ENCODE measurements at places on chromosomes 4 and X.
A peak's percentile ranks its signal among the peaks of the same experiment; 100 is the strongest.

- no peak for DNase-seq
Observed at GRCh38 chr4:78569306-78569821, 17.8 kb downstream of the ANXA3 start.

DNA sequence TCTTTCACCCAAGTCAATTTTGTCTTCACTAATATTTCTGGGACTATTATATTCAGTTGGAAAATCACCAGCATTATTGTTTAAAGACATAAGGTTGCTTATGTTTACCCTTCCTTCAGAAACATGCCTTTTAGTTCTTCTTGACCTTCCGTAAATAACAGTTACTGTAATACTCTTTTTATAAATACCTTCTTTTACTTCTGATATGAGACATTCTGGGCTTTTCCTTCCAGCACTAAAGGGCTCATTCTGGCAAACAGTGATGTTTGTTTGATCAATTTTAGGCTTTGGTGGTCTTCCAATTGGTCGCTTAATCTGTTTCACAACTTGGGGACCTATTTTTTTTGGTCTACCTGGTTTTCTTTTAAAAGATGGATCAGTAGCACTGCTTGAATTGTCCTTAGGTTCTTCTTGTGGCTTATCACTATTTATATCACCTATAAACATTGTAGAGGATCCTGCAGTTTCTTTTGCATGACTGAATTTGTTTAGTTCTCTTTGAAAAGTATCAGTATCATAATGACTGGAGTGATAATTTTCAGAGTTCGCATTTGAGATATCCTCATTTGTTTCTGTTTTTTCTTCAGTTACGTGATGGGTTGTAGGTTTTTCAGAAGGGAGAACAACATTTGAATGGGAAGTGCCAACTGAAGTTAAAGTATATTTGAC, 64.8 kb downstream of the NCAPG start:
- DNase-seq, result no peak

DNA sequence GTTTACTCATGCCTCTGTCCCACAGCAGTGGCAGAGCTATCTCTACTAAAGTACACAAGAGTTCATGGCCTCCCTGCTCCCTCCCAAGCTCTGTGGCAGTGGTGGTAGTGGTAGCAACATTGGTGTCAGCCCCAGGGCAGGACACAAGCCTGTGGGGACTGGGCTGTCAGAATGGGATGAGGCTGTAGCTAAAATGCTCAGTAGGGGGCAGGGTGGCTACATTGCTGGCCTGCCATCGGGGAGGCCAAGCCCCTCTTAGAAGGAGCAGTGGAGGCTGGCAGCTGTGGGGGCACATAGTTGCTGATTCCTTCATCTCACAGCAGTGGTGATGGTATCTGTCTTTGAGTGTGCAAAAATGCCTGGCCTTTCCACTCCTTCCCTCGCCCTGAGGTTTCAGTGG, 461.7 kb downstream of the PCDH18 start:
- no peak for DNase-seq

DNA sequence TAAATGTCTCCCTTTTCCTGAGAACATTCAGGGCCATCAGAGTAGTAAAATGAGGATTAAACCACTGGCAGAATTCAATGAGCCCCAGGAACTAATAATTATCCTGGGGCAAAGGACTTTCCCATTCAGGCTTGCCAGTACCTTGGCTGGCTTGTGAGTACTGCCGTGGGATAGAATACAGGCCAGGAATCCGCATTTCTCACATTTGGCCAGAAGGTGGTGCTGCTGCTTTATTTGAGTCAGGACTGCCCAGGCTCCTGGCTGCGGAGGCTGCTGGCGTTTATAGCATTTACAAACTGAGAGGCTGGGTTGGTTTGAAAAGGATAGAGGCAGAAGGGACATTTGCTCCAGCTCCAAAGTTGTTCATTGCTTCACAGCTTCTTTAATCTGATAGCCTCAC, 91.4 kb downstream of the RTL9 start:
- peak; percentile 0 for DNase-seq

DNA sequence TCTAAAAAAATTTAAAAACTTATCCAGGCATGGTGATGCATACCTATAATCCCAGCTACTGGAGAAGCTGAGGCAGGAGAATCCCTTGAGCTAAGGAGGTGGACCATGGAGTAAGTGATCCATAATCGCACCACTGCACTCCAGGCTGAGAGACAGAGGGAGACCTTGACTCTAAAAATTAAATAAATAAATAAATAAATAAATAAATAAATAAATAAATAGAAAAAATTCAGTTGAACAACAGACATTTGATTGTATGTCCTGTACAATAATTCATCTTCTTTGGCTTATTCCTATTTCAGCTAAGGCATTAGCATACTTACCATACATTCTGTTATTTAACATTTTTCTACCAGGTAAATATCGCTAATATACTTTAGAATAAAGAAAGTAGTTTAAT, 726.1 kb upstream of the GALNTL6 start:
- no peak for DNase-seq

DNA sequence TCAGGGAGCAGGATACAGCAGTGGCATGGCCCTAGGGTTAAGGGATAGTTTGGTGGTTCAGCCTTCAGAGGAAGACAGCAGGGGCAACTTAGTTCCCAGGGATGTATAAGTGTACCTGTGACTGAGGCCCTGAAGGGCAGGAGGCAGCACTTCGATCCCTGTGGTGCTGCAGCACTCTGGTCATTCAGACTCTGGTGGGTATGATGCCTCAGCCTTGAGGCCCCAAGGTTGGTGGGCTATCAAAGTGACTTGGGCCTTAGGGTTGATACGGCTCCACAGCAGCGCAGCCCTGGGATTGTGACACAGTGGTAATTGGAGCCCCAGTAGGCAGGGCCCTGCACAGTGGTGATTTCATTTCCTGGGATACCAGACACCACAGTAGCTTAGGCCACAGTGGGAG, 1703.1 kb downstream of the PCDH7 start:
- no peak for DNase-seq

DNA sequence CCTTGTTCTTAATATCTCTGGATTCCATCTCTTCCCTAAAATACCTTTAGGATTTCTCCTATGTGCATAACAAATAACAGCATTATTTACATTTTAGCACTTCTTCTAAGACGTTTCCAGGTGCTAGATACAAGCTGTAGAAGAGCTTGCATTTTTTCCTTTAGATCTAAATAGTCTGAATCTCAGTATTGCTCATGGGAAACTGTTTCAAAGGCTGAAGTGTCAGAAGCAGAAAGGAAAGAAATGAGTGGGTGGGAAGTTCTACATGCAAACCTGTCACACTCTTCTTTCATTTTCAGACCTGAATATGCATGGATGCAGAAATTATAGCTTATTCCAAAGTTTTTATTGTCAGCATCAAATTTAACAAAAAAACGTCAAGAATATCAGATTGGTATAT, 41.8 kb downstream of the FGF13 start:
- no peak for DNase-seq

DNA sequence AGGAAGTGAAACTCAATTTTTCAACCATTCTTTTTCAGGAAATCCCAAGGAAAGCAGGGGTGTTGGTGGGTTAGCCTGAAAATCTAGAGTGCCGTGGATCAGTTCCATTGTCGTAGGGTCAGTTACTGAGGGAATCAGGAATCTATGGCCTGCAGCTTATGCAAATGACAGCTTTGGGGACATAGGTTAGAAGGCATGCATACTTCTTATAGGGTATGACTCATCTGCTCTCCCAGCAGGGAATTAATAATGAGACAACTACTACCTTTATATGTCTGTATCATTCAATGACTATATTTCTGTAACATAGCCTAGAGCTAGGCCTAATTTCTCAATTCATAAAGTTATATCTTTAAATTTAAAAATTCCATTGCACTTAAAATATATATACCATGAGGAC, 36.6 kb downstream of the ZNF41 start:
- DNase-seq, result no peak

DNA sequence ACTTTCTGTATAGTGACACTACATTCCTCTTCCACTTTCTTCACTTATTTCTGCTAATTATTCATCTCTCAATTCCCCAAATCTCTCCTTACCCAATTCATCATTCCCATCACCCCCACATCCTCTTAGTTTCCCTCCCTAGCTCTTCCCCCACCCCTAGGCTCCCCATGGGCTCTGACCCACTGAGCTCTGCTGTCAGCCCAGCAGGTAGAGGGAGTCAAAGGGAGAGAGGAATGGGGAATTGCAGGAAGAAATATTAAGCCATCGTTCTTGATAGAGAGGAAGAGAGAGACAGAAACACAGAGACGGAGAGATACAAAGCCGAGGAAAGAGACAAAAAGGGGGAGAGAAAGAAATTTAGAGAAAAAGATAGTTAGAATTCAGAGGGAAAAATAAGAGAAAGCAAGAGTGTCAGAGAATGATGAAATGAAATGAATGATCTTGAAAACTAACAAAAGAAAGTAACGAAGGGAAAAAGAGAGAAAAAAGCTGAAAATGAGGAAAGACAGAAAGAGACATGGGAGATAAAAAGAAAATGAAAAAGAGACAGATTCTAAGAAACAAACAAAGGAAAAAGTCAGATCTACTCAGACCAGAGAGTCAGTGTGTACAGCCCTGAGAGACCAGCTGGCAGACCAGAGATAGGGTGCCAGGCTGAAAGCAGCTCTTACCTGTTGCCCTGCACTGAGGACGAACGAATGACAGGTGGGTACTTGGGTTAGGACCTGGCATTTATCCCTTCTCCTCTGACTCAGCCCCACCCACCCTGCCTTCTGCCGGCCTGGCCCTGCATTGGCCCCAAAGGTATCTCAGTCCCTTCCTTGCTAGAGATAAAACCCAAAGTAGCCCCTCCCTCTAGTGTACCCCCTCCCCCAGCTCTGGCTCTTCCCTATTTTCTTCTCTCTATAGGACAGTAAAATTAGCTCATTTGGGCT, at the start of gene ALAS2:
ALAS2 (minus strand) TSS at position 707 of the 935 bp plus-strand sequence. CDS start 4,977 bp downstream, outside the sequence.
- no peak for DNase-seq

All from activated CD4-positive, CD25-positive, alpha-beta regulatory T cell (primary cell).